Stimulated activated CD8-positive, alpha-beta memory T cell treated with anti-CD3 and anti-CD28 coated beads, Interleukin-15, amount 100 ng/mL, for 24 hours (primary cell): ENCODE measurements at places on chromosomes 4 and X.

GRCh38 chrX:48937054-48937907 is 18.5 kb upstream of the PIM2 start:
- peak; percentile 65 for DNase-seq

DNA sequence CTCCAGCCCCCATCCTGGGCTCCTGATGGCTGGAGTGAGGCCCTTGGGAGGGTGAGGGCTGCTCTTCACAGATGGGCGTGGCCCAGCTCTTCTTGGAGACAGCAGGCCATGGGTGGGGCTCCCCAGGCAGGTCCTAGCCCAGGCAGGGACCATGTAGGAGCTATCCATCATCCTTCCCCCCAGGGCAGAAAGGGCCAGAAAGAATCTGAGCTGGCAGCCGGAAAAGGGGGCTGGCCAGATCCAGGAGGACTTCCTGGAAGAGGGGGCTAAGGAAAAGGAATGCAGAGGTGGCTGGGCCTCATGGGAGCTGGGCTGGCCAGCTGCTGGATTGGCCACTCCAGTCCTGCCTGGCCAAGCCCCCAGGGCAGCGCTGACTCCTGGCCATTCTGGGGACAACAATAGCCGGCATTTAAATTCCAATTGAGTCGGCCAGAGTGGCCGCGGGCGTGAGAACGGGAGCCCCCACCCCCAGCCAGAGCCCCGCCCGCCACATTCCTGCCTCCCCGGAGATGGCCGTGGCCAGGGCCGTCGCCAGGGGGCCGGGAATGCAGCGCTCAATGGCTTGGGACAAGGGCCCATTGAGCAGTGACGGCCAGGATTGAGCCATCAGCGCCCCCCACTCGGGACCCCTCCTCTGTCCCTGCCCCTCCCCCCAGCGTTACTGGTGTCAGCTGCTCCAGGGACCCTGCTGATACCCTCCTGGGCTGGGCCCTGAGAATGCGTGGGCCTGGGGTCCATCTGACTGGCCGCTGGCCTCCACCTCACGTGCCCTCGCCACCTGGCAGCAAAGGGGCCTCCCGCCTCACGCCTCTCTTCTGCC is 15.1 kb upstream of the FGFR3 start:
- no peak for DNase-seq

GRCh38 chrX:149858592-149858991 is 22.4 kb upstream of the MAGEA8 start:
- no peak for DNase-seq

DNA sequence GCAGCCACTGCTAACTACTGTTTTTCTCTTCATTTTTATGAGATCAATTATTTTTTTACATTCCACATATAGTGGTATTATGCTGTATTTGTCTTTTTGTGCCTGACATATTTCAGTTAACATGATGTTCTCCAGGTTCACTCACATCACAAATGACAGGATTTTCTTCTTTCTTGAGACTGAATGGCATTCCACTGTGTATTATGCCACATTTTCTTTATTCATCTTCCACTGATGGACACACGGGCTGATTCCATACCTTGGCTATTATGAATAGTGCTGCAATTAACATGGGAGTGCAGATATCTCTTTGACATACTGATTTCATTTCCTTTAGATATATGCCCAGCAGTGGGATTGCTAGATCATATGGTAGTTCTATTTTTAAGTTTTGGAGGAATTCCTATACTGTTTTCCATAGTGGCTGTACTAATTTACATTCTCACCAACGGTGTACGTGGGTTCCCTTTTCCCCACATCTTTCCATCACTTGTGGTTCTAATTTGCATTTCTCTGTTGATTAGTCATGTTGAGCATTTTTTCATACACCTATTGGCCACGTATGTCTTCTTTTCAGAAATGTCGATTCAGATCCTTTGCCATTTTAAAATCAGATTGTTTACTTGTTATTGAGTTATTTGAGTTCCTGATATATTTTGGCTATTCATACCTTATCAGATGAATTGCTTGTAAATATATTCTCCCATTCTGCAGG is 14.9 kb upstream of the ZCCHC4 start:
- DNase-seq: no peak

DNA sequence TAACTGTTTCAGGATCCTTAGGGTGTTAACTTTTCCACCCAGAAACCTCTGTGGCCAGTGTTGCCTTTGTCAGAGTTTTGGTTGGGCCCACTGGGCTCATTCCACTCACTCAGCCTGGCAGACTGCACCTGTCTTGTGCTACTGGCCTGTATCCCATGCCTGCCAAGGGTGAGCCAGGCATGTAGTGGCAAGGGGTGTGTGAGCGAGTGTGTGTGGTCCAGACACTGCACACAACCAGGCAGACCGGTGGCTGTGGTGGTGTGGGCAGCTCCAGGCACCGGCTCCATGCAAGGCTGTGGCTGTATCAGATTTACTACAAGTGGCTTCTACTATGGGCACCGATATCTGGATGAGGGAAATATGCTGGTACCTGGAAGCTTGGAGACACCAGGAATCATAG is 394.6 kb upstream of the DMD start:
- no peak for DNase-seq

DNA sequence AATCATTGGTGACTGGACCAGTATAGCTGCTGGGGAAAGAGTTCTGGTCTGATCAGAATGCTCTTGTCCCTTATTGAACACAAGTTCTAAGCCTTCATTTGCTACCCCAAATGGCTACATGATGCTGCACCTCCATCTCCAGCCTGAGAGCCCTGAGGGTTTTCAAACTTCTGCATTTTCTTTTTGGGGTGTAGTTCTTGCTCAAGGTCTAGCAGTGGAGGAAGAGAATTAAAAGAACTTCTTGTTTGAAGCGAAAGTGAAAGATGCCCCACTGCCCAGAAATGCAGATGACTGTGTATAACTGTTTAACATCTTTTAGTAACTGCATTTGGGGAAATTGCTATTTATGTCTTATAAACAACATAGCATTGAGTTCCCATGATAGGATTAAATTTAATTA is 38.5 kb downstream of the LAMTOR3 start:
- DNase-seq: no peak

GRCh38 chrX:3181846-3182245 is 140.6 kb downstream of the ARSF start:
- DNase-seq: no peak

DNA sequence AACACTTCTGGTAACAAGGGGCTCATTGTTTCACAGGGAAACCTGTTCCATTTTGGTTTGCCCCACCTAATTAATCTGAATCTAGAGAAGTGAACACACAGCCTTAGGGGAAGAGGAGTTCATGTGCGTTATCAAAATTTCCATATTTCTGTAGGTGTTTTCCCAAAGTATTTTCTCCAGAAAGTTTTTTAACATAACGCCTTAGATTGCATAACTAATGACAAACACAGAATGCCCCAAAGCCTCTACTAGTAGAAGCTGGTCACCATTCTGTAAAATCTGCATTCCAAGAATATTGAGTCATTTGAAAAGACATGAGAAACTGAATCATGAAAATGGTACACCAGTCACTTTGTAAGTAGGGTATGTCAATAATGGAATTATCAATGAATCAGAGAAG is 41.1 kb downstream of the IL13RA2 start:
- DNase-seq: no peak

DNA sequence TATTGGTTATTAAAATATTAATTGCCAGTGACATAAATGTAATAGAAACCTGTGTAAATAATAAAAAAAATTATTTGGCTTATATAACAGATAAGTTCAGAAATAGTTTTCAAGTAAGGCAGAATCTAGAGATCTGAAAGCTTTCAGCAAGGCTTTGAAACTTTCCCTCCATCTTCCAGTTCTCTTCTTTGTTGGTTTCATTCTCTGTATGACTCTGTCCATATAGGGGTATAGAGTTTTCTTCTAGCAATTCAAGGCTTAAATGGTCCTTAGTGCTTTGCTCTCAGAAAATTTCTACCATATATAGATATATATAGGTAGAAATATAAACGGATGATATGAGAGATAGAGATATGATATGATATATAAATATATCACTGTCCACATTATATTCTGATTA is 160.5 kb upstream of the GABRA2 start:
- DNase-seq: no peak

- no peak for DNase-seq
These were observed 27.9 kb upstream of the PAPSS1 start for GRCh38 chr4:107747748-107748486.

- DNase-seq: no peak
These were observed 1056.0 kb upstream of the SLIT2 start for GRCh38 chr4:19195696-19196095.

- no peak for DNase-seq
These were observed 367.0 kb downstream of the RAB28 start for GRCh38 chr4:13117185-13117584.

- peak; percentile 1 for DNase-seq
These were observed 65.6 kb downstream of the JAKMIP1 start for GRCh38 chr4:6134612-6135220.

- DNase-seq: no peak
These were observed 77.1 kb upstream of the RXFP1 start for GRCh38 chr4:158444621-158445020.

- no peak for DNase-seq
These were observed 63.0 kb upstream of the LNX1 start for GRCh38 chr4:53654300-53654758.

DNA sequence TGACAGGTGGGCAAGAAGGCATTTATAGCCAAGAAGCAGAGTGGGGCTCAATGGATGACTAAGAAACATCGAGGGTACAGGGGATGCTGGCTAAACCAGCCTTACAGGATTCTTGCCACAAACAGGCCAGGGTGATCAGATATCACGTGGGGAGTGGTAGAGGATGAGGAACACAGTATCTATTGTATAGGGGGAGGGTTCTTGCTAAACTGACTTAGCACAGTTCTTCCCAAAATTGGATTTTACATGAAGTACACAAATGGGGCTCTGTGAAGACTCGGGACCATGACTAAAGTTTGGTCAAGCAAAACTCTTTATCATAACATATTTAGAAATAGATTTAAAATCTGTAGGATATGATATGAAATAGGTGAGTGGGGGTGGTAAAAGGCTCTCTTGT is 144.0 kb upstream of the ATOH1 start:
- DNase-seq: no peak

- DNase-seq: no peak
These were observed 892.1 kb upstream of the EPHA5 start for GRCh38 chr4:66562276-66562806.

- DNase-seq: no peak
These were observed 3.5 kb downstream of the HUWE1 start for GRCh38 chrX:53682885-53683555.

DNA sequence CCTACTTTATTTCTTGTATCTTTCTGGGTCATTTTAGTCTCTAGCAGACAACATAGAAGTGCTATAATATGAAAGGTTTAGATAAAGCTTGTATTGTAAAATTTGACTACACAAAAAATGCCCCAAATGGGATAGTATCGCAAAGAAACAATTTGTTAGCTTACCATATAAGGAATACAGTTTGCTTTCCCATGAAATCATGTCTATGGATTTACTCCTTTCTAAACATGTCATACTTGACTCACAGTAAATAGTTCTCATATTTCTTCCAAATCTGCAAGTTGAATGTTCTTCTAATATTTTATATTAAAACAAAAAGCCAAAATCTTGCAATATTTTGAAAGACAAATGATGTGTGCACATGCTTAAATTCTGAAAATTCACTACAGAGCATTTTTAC is 103.9 kb downstream of the PPA2 start:
- DNase-seq: no peak

GRCh38 chrX:132986556-132986955 is 28.1 kb upstream of the HS6ST2 start:
- no peak for DNase-seq

- DNase-seq: no peak
These were observed 12.3 kb upstream of the CLTRN start for GRCh38 chrX:15676886-15677285.

- no peak for DNase-seq
These were observed 94.2 kb downstream of the ATP10D start for GRCh38 chr4:47579235-47579634.

- DNase-seq: no peak
These were observed 999.4 kb downstream of the GLUD2 start for GRCh38 chrX:122046815-122047214.
